ENCODE measurements at places on chromosomes 12 and 14.

DNA sequence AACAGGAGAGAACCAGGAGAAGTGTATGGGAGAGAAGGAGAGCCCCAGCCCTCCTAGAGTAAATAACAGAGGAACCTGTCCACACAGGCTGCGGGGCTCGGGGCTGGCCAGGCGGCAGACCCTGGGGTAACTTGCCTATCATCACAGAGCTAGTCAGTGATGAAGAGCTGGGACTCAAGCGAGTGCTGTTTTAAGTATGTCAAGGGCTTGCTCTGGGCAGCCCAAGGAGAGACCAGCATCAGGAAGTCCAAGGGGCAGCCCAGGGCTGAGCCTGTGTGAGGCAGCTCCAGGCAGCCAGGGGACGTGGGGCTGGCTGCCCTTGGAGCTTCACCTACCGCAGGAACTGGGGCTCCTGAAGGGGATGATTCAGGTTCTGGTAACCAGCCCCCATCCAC, 10.0 kb downstream of the VWF start:
- no peak for DNase-seq

- no peak for DNase-seq
Observed at GRCh38 chr12:25194214-25194613, 746 bp downstream of the DNAI7 start.

DNA sequence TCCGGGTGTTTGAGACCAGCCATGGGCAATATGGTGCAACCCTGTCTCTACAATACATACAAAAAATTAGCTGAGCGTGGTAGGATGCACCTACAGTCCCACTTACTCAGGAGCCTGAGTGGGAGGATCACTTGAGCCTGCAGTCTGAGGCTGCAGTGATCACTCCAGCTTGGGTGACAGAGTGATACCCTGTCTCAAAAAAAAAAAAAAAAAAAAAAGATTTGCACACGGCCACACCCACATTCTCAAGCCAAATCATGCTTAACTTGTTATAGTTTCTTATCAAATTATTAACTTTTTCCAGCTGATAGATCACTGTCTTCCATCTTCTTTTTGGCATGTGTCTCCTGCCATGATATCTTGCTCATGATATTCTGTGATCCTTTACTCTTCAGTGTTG, 6.8 kb downstream of the DRAM1 start:
- DNase-seq, result no peak

- peak; percentile 87 for DNase-seq
Observed at GRCh38 chr12:124609041-124609989, 41.9 kb upstream of the NCOR2 start.

GRCh38 chr14:29865299-29865698, 62.3 kb downstream of the PRKD1 start:
- DNase-seq, result no peak

DNA sequence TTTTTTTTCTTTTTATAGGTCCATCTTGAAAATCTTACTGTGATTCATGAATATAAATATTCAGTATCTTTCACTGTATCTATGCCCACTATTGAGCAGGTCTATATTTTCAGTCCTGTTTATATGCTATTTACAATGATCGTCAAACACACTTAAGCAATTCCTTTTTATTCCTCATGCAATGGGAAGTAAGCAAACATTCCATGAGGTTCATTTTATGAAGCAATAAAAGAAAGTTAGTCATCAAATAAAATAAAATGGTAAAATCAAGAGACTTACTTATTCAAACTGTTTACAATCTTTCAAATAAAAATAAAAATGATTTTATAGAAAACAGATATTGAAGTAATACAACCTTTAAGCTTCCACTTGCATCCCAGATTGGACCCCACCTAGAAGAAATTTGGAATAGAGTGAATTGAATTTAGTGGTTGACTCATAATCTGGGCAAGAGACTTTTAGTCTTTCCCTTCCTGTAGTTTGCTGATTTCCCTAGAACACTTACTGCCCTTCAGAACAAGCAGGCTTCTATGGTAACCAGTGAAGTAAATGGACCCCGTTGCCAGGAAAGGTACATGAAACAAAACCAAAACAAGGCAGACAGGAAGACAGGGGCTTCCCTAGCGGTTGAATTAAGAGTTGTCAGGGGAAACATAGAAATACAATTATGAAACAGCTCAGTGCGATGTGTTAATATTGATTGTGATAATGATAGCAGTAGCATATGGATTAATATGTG, 241.0 kb upstream of the ATP2B1 start:
- DNase-seq, result peak; percentile 93

GRCh38 chr14:80624581-80624980, 317.0 kb downstream of the CEP128 start:
- DNase-seq, result no peak

DNA sequence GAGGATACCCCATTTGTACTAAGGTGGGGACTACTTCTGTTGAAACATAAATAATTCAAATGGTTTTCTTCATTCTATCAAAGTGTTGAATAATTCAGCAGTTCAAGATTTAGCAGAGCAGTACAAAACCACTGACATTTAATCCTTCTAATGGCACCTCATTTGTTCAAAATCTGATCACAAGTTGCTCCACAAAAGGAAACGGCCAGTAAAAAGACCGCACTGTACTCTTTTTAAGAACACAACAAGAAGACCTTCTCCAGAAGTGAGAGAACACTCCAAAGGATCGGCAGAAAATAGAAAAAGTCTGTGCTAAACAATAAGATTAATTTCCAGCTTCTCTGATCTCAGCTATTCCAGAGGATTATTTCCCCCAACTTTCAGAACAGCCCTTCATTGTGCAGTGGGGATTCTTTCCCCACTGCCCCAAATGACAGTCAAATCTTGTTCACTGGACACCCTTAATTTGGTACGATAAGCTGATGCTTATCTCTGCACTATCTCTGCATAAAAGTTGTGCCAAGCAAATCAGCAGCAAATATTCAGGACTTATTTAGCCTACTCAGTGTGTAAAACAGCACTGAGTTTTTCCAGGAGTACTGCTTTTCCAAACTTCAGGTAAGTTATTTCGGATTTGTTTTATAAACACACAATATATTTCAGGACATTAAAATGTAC, 5.2 kb downstream of the MPHOSPH9 start:
- no peak for DNase-seq

All from GM12865 (cell line).